ENCODE measurements at places on chromosomes 6 and 20.

- DNase-seq: no peak
These were observed 217.4 kb upstream of the SLC35B3 start for GRCh38 chr6:8652710-8653109.

DNA sequence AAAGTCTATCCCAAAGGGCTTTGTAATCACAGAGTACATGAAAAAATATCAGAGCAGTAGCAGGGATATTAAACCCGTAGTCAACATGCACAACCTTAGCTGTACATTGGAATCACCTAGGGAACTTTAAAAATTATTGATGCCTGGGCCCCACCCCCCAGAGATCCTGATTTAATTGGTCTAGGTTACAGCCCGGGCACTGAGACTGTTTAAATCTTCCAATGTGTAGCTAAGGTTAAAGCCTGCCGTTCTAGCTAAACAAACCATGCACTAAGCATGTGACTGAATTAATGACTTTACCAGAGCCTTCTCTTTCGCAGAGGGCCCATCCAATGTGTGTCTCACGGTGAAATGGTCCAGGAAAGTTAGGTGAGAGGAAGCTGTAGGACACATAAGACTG is 14.1 kb upstream of the JAG1 start:
- no peak for DNase-seq

DNA sequence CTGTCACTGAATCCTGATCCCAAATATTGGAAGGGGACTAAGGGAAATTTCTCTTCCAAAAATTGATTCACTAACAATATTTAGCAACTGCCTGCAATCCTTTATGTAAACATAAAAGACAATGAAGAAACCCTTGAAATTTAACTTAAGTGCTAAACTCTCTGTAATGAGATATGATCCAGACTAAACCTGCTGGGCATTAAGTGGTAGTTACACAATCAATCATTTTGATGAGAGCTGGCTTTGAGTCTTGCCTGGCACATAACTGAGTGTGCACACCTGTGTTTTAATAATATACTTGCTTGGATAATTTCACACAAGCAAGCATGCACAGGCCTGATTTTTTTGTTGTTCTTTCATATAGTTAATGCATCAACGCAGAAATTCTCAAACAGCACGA is 9.8 kb upstream of the ZFP64 start:
- no peak for DNase-seq

DNA sequence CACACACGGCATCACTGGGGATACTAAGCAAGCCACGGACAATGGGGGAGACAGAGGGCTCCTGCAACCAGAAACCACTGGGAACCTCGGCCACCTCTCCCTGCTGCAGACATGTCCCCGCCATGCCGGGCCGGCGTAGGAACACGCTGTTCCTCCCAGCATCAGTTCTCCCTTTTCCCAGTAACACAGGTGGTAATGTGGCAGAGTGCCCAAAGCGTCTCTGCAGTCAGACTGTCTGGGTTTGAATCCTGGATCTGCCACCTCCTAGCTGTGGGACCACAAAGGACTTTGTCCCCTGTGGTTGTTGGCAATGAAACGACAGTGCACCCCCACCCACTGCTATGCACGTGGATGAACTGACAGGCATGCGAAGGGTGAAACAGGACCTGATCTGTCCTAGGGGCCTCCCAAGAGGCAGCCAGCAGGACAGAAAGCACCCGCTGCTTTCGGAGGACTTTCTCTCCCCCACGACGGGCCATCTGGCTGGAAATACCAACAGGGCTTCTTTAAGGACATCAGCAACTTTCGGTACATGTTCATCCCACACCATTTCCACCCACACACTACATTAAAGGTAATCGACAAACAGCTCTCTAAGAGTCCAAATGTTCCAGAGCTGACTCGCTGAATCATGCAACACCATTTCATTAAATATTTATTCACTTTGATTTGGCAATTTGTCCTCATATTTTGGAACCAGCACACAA is 74.1 kb downstream of the SULF2 start:
- no peak for DNase-seq

DNA sequence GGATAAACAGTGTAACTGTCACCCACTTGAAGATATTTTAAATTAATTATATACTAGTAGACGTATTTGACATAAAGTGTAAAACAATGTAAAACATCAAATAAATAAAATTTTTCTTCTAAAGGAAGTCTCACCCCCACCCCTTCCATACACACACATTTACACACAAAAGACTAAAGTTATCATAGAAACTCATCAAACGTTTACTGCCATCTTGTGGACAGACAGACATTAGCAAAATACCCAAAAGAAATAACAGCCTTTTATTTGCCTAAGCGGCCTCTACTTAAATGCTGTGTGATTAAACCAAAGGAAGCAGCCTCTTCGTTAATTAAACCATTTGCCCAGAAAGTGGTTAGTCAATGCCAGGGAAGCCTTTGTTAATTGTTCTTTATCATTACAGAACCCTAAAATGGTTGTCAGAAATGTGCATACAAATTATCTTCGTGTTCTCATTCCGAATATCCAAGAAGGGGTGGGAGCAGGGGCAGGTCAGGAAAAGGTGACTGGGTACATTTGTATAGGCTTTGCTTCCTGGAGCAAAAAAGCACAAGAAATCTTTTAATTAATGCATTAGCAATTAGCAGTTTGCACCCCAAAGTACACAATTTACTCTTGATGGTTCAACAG is 176.2 kb upstream of the SASH1 start:
- DNase-seq: no peak

DNA sequence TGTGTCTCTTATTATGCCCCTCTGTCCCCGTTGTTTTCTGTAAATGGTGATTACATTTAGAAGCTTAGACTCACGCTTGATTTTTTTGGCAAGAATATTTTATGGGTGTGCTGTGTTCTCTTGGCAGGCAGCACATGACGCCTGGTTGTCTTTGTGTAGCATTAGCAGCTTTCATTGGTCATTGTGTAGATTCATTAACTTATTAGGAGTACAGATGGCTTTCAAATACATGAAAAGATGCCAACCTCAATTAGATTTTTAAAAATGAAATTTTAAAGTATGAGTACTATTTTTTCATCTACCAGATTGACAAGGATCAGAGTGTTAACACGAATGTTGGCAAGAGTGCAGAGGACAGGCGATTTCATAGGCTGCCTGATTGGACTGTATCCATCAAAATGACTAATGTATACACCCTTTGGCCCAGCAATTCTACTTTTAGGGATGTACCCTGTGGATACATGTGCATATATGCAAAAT is 15.2 kb downstream of the COX4I2 start:
- no peak for DNase-seq

GRCh38 chr6:143516690-143517446 is 5.3 kb upstream of the FUCA2 start:
- DNase-seq: no peak

GRCh38 chr6:112690497-112691202 is 343.5 kb downstream of the RFPL4B start:
- DNase-seq: no peak

DNA sequence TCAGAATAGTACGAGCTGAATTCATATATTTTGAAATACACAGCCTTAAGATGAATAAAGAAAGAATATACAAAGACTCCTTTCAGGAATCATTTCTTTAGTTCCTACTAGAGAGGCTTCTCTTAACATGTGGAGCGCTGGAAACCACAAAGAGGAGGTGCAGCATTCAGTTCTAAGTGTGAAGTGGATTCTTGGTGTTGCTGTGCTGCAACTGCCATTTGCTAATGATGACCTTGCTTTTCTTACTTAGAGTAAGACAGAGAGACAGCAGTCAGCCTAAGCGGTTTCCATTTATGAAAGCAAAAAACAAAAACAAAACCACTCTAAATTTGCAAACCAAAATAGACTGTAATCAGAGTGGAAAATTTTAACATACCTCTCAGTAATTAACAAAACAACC is 629.0 kb downstream of the EPHA7 start:
- DNase-seq: no peak

- no peak for DNase-seq
These were observed 55.6 kb downstream of the SENP6 start for GRCh38 chr6:75657327-75657726.

DNA sequence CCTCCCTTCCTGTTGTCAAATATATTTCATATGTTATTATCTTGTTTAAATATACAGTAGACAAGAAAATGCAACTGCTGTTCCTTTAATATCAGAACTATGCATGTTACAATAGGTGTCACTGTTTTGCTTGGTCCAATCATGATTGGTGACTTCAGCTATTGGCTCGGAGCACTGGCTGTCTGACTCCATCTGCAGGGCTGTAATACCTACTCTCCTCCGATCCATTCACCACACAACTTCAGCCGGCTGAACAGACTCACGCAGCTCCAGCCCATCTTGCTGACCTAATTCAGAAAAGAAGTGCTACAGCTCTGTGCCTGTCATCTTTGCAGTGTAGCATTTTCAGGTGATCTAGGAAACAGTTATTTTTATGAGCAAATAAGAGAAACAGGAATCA is at the start of gene BTBD3:
Gene BTBD3 (plus strand): TSS at position 231 of the 400 bp plus-strand sequence. CDS start 383 bp downstream, outside the sequence.
- DNase-seq: no peak

GRCh38 chr6:138685257-138685656 is 88.3 kb upstream of the CCDC28A start:
- DNase-seq: no peak

DNA sequence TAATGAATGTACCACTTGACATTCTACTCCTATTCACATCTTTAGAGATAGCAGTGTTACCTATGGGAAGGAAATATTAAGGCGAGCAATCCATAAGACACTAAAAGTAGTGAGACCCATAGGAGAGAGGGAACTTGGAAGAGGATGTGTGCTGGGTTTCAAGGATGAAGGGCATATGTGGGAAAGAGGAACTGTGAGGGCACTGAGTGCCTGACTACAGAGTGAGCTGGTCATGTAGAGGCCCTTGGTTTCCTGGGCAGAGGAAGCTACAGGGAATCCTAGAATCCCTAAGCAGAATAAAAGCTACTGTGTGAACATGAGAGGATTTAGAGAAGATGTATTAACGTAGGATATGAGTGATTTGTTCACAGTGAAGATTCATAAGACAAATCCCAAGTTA is 262.8 kb downstream of the FARS2 start:
- no peak for DNase-seq

GRCh38 chr6:90495216-90495817 is 91.6 kb downstream of the MAP3K7 start:
- DNase-seq: no peak

GRCh38 chr6:99588618-99589289 is 17.9 kb upstream of the PRDM13 start:
- DNase-seq: peak; percentile 23

DNA sequence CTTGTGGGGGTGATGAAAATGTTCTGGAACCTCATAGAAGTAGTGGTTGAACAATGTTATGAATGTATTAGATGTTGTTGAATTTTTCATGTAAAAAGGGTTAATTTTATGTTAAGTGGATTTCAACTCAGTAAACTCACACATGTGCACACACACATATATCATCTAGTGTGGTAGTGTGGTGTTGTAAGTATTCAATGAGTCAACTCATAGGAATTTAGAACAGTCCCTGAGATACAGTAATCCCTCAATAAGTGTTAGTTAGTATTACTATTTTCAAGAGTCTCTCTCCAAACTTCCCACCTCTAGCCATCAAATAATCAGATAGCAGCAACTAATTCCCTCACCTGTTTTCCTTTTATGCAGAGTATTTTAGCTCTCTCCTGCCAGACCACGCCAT is 563.1 kb upstream of the JARID2 start:
- no peak for DNase-seq

DNA sequence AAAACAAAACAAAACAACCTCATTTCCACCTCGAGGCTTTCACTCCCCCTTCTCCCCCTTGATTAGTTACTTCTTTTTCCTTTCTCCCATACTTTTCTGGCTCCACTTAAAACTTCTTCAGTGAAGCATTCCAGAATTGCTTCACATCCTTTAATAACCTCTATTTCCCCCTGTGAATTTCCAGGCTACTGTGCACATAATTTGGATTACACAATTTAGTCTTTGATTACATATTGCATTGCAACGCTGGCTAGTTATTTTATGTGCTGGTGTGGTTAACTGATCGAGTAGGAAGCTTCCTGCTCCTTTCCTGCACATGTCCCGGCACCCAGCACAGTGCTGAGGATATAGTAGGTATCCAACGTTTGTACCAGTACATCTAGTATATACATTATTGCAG is 28.1 kb upstream of the EEF1E1 start:
- DNase-seq: no peak

GRCh38 chr6:53009056-53009455 is 14.0 kb upstream of the GSTA4 start:
- DNase-seq: no peak

DNA sequence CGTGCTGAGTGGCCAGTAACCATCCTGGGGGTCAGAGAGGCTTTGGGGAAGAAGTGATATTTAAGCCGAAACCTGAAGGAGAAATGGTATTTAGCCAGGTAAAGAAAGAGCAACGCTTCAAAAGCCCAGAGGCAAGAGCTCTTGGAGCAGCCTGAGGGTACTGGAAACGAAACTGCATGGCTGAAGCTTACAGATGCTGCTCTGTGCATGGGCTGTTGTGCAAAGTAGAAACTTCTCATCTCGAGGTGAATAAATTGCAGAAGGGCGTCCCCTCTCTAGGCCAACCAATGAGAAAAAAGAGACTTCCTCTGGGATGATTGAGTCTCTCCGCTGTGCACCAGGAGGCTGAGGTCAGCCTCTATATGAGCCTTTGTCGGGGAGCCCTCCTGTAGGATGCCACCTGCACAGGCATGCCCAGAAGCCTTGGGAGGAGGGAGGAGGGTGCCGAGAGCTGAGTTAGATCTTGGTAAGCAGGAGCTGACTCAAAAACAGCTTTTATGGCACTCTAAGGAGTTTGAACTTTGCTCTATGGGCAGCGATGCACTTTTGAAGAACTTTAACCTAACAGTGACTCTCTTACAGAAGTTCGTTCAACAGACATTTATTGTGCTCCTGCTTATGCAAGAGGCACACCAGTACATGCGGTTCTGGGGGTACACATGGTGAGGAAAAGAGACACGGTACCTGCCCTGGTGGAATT is 61.6 kb upstream of the EDN1 start:
- DNase-seq: no peak

GRCh38 chr6:166253778-166254204 is 54.4 kb downstream of the PRR18 start:
- DNase-seq: no peak

- no peak for DNase-seq
These were observed 354.7 kb downstream of the CDC5L start for GRCh38 chr6:44742201-44742600.

GRCh38 chr6:35977308-35977707 is 47.1 kb downstream of the SLC26A8 start:
- DNase-seq: no peak

- no peak for DNase-seq
These were observed 309.7 kb downstream of the ALDH8A1 start for GRCh38 chr6:134640229-134640628.

GRCh38 chr6:148203970-148204369 is 138.7 kb upstream of the SASH1 start:
- DNase-seq: no peak

GRCh38 chr6:31737315-31737990 is 1.1 kb upstream of the CLIC1 start:
- no peak for DNase-seq

DNA sequence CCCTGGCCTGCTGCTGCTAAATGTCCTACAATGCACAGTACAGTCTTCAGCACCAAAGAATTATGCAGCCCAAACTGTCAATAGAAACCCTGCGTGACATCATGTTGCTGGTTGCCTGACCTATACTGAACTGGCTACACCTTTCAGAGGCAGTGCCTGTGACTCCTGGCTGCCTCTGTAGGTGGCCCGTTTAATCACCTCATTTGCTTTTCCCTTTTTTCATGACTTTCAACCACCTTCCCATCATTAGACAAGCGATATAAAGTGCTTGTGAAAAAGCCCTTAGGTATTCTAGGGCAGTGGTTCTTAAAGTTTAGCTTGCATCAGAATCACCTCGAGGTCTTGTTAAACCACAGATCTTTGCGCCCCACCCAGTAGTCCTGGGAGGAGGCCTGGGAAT is 33.0 kb upstream of the RIPOR2 start:
- DNase-seq: no peak

Measured in activated naive CD4-positive, alpha-beta T cell (primary cell).